ENCODE measurements at places on chromosomes 12 and 14.

DNA sequence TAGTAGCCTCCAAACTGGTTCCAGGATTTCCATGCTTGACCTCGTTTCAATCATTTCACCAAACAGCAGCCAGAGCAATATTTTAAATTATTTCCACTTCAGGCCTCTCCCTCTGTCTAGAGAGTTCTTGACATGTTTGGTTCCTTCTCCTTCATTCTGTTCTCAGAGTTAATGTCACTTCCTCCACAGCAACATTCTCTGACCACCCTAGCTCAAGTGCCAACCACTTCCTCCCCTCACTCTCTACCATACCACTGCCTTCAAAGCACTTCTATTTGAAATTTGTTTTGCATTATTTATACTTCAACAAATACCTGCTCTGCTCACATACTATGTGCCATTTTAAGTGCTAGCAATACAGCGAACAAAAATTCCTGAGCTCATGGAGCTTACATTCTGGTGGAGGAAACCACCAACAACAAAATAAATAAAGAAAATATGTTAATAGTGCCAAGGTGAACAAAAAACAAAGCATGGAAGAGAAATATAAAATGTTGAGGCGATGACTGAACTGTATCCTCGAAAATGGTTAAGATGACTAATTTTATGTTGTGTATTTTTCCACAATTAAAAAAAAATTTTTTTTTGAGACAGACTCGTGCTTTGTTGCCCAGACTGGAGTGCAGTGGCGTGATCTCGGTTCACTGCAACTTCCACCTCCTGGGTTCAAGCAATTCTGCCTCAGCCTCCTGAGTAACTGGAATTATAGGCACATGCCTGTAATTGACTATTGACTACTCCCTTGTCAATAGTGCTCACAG lies 17.3 kb downstream of the BAZ1A start:
- DNase-seq, result no peak

DNA sequence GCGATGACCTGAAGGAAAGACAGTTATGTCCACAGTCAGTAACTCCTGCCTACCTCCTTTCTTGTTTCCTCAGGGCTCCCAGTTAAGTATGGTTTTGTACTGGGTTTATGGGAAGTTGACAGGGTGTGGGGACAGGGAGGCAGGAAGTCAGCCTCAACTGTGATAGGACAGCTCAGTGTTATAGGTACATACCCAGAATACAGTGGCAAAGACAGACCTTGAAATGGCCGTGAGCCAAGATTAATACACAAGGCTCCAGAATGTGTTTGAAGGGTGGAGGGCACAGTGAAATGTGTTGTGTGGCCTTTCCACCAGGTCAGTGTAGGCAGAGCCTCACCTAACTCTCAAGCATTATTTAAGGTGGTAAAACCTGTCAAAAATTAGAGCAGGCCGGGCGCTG lies 4.6 kb upstream of the BIN2 start:
- no peak for DNase-seq

DNA sequence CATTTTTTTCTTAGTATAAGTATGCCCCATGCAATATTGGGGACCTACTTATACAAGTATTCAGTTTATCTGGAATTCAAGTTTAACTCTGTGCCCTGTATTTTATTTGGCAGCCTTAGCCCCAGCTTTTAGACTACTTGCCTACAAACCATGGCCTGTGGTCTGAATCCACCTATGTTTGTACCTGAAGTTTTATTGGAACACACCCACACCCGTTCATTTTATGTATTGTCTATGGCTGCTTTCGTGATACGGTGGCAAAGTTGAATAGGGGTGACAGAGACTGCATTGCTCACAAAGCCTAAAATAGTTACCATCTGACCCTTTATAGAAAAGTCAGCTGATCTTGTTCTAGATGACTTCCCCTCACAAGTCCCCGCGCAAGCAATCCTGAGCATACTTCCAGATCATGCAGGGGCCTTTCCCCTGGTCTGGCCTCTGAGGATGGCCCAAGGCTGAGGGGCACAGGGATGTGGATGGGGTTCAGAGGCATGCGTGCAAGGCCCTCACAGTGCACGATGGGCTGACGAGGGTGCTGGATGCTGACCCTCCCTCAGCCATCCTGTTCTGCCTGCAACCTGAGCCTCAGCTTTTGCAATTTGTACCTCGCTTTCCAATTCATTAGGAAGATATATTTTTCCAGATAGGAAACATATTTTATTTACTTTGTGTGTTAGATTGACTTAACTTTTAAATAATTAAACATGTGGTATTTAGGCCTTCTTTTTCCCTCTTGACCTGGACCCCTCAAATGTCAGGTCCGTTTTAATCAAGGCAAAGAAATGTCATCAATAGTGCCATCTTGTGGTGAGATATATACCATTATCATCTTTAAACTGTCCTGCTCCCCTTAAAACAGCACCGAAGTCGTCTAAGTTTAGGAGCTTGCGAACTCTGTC lies 527.3 kb upstream of the CCDC196 start:
- DNase-seq, result peak; percentile 6

GRCh38 chr12:129558036-129558435 lies 345.8 kb downstream of the TMEM132D start:
- DNase-seq, result no peak

- no peak for DNase-seq
Observed at GRCh38 chr14:101736585-101736984, 24.9 kb upstream of the PPP2R5C start.

GRCh38 chr12:62919838-62920237 lies 15.1 kb downstream of the PPM1H start:
- peak; percentile 24 for DNase-seq

- DNase-seq, result no peak
Observed at GRCh38 chr12:38149395-38150073, 167.0 kb upstream of the ALG10B start.

DNA sequence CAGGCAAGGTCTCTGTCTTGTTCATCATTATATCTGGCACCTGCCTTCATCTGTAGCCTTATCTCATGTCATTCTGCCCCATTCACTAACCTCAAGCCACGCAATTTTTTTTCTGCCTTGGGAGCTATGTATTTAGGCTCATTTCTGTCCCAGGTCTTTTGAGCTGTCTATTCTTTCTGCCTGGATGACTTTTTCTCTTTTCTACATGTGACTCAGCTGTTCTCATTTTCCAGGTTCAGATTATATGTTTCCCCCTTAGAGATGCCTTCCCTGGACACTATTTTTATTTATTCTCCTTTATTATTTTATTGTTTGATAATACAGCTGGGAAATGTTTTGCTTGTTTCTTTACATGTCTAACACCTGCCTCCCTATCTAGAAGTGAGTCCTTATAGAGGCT lies 737.4 kb upstream of the TBX3 start:
- DNase-seq, result no peak

DNA sequence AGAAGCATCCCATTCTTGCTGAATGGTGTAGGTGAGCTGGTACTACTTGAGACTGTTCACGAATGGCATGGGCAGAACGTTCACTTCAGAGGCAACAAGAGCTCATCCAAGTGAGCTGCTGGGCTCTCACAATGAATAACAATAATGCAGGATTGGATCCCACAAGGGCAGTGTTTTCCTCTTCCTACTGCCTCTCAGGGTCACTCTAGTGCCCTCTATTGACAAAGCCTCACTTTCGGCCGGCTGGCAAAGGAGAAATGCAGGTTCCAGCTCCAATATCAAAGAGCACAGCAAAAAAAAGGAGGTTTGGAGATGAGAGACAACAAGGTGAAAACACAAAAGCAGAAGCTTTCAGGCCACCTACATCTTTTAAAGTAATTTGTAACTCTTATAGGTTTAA lies 74.6 kb upstream of the MYF6 start:
- DNase-seq, result no peak

DNA sequence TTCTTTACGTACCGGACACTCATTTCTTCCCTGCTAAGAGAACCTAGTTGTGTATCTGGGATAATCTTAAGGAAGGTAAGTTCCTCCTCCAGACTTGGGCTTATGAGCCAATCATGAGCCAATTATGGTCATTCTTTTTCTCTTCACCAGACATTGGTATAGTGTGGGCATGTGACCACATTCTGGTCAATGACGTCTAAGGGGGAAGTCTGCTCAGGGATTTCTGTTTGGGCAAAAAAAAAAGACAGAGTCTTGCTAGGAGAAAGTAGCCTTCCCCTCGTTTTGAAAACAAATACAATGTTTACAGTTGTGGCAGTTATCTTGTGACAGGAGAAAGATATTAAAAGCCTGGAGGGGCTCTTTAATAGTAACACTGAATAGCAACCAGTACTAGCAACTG lies 20.1 kb upstream of the PLXNC1 start:
- DNase-seq, result no peak

- no peak for DNase-seq
Observed at GRCh38 chr14:43031598-43031997, 1424.9 kb downstream of the LRFN5 start.
